ENCODE measurements at places on chromosomes 3 and 15.
A peak's percentile ranks its signal among the peaks of the same experiment; 100 is the strongest.

DNA sequence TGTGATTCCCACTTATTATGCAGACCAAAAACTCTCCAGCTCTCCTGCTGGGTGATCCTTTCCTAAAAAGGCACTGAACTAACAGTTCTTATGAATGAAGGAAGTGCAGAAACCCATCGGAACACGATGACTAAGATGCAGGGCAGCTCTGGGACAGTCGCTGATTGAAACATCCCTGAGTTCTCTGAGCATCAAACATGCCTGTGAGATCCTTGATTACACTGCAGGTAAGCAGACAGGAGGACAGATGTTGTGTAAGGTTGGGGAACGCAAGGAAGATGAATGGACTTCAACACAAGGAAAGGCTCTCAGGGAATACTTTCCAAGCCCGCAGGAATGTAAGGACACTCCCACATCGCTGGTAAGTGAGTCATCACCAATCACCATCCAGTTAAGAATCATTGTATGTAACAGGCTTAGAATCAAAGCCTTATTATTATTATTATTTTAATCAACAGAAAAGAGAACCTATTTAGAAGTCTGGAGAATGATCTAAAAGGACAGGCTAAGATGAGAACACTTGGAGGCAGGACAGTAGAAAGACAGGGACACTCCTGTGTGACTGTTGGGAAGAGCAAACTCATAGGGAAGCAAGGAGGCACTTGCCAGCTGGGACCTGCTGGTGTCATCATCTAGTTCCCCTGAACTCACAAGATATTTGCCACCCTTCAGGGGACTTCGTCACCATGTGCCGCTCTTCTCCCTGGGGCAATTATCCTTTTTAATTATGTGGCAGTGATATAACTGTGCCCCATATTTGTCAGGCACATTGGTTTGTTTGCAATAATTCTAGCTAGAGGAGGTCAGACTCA, 26.0 kb downstream of the TMEM158 start:
- no peak for DNase-seq

GRCh38 chr15:101013769-101014675, 94.9 kb downstream of the LRRK1 start:
- DNase-seq: no peak

- no peak for DNase-seq
Measured at GRCh38 chr3:118146658-118147375, 887.8 kb downstream of the IGSF11 start.

DNA sequence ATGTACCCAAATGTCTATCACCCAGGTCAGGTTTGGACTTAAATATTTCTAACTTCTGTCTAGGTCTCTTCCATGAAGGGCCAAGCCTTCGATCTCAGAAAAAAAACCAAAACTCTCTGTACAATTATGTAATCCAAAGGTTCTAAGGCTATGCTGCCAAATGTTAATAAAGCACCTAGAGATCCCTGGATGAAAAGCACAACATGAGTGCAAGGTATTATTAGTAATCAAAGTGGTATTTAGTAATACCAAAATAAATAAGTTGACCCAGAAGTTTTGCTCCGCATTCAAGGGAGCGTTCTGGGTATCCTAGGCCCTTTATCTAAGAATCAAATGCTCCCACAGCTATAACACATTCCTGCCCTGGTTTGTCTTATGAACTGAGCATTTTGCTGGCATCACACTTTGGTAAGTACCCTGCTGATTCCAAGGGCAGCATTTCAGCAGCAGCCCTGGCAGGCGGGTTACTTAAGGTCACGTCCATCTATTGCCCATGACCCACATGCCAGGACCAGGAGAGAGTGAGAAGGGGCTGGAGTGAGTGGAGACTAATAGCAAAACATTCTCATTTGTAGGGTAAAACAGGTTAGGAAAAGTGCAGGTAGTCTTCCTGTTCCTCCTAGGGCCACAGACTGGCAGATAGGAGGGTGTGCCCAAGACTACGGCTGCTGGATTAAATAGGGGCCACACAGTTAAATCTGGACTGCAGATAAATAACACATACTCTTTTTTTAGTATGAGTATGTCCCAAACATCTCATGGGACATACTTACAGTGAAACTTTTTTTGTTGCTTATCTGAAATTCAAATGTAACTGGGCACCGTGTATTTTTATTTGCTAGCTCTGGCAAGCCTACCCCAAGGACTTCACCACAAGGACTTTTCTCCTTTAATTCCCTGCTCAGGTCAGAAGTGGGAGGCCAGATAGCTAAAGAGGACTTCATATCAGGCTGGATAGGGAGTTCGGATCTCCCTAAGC, 76.0 kb upstream of the SNRK start:
- DNase-seq: no peak

DNA sequence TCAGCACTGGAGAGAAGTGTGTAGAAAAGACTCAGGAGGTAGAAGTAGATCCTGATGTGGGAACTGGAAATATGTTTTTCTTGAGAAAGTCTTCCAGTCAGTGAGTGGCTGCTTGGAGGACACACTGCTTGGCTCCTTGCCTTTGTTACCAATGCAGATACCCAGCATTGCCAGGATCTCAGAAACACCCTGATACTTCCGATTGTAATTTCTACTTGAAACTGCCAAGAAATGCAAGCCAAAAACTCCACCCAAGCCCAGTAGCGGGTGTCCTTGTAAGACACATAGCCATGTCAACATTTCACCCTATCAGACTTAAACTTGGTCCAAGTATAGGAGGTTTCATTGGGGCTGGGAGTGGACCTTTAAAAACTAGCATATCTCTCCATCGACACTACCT, 141.8 kb downstream of the ALDH1A2 start:
- DNase-seq: no peak

DNA sequence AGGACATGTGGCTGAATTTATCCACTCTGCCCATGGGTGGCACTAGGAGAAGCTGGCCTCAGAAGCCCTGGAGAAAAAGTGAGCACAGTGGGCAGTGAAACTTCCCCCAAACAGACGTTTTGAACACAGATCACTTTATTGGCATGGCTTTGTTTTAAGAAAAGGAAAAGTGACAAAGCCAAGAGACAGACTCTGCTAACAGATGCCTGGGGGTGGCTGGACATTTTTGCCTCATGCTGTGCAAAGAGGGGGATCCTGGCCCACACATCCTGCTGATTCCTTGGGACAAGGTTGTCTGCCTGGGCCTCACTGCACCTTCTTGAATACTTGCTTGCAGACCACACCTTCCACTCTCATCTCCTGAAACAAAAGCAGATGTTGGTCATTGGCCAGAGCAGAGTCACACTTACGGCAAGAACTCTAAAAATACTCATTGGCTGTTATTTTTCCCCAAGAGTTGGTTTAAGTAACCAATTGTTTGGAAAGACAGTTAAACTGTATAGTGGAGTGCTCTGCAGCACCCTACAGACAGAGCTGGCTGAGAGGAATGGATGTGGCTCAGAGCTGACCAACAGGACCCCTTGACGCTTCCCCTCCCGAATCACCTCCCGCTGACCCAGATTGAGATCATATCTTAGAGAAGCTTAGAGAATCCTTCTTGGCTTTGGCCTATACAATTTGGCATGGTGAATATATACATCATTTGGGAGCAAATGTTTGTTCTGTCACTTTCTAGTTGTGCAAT, 22.0 kb downstream of the RBP1 start:
- no peak for DNase-seq

- DNase-seq: no peak
Measured at GRCh38 chr3:128878556-128879124, 780 bp upstream of the ACAD9 start.

- no peak for DNase-seq
Measured at GRCh38 chr15:78179906-78180305, 30.7 kb downstream of the IDH3A start.

DNA sequence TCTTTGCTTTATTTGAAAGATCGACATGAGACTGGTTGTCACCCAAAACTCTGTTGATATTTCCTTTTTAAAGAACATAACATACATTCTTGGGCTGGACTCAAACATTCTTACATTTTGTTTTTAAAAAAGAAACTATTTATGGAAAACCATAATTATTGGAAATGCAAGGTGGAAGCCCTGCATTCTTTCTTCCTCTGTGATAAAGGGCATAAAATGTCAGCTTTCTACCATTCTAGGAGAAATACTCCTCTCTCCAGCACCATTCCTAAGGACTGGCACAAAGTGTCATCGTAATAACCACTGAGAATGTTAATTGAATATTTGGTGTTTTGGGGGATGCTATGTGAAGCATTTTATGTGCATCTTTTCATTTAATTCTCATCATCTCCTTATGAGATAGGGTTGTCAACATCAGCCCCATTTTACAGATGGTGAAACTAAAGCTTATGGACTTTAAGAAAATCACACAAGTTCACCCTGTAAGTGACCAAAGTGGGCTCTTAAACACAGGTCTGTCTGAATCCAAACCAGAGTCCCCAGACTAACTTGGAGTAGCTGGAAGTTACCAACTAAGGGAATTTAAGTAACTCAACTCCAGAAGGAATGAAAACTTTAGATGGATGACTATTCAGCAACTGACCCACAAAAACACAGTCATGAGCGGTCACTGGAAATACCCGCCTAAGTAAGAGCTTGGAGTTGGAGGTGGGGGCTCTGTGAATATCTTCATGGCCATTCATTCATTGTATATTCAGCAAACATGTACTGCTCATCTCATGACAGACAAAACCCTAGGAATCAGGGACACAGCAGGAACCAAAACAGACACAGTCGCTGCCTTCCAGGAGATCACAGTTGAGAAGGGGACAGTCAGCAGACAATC, 45.9 kb upstream of the LMCD1 start:
- DNase-seq: no peak

DNA sequence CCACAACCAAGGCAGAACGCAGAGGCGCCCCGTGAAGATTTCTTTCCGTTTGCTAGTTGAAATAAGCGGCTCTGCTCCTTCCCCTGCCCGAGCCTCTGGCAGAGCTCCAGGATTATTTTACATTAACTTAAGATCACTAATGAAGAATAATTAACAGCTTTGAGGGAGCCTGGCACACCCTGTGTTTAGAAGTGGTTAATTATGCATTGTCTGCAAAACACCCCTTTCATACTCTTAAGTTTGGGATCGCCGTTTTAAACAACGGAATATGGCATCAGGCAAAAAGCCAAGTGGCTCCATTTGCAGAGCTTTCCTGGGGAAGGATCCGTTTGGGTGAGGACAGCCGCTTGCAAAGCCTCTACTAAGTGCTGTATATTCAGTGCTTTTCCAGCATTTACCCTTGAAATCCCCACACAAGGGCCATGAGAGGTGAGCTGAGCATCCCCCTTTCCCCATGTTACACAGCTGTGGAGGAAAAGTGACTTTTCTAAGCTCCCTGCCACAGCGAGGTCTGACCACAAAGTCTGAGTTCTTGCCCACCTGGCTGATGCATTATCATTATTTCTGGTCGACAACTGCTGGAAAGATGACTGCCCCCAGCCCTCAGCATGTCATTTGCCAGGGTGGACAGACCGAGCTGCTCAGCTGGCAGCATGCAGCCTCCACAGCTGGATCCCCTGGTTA, 33.9 kb downstream of the IQSEC1 start:
- DNase-seq: no peak

DNA sequence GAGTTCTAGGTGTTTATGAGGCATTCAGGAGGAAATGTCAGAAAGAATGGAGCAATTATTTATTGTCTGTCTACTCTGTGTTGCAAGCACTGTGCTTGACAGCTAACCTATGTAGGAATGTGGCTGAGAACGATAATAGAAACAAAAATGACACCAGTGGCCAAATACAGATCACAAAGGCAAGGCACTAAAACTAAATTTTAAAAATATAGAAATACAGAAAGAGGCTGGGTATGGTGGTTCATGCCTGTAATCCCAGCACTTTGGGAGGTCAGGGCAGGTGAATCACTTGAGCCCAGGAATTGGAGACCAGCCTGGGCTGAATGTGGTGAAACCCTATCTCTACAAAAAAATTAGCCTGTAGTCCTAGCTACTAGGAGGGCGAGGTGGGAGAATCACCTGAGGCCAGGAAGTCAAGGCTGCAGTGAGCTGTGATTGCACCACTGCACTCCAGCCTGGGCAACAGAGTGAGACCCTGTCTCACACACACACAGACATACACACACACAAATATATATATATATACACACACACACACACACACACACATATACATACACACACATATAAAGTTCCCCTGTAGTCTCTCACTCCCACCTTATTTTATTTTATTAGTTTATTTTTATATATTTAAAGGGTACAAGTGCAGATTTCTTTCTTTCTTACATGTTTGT, 6.0 kb downstream of the PRKCI start:
- DNase-seq: no peak

DNA sequence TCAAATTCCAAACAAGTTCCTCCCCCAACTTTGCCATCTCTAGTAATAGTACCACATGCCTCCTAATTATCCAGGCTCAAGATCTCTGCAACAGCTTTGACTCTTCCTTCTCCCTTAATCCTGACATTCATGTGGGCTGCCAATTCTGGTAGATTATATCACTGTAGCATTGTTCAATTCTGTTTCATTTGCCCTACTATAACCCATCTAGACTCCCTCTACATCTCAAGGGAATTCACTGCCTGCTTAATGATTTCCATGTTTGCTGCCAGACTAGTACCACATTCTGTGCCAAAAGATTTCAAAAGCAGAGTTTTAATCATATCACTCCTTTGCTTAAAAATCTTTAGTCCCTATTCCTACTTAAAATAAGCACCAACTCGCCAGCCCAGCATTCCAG, 34.6 kb upstream of the PPIB start:
- no peak for DNase-seq

- DNase-seq: no peak
Measured at GRCh38 chr15:82880704-82881103, 71.3 kb downstream of the WHAMM start.

DNA sequence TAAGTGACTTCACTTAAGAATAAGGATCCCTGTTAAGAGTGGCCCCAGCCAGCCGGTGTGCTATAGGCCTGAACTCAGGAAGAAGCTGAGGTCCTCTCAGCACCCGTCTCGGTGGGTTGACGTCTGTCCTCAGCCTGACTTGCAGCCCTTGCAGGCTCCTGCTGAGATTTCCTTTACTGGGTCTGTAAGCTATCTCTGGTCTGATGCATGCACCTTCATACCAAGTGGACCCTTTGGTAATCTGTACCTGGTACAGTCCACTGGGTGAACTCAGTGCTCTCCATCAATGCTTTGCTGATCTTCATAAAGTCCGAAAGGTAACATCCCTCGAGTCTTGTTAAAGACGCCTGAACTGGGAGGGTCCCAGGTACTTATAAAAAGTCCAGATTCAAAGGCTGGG, 212.0 kb upstream of the PPP2R3A start:
- DNase-seq: no peak

GRCh38 chr3:186268616-186269448, 93.2 kb downstream of the DGKG start:
- peak; percentile 12 for DNase-seq

GRCh38 chr15:86916671-86917360, 837.1 kb downstream of the AGBL1 start:
- peak; percentile 17 for DNase-seq

DNA sequence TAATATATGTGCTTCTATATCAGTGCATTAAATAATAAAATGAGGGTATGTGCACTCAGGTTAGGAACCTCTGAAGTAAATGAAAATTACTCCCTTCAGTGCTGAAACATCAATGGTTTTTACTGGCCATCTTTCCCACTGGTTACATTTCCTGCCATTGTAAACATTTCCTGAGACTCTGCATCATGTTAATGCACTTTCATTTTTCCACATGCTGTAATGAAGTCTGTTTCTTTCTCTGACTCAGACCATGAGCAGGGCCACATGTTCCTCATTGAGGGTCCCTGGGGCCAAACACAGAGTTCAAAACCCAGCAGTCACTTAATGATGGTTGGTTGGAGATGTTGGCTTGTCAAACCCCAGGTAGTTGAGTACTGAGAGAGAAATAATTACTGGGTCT, 15.3 kb downstream of the FAM3D start:
- no peak for DNase-seq

GRCh38 chr3:98026425-98027084, 8.6 kb downstream of the GABRR3 start:
- DNase-seq: no peak

GRCh38 chr3:146464783-146465182, 4.6 kb downstream of the PLSCR2 start:
- no peak for DNase-seq
